ENCODE measurements at places on chromosomes 5 and 9.

DNA sequence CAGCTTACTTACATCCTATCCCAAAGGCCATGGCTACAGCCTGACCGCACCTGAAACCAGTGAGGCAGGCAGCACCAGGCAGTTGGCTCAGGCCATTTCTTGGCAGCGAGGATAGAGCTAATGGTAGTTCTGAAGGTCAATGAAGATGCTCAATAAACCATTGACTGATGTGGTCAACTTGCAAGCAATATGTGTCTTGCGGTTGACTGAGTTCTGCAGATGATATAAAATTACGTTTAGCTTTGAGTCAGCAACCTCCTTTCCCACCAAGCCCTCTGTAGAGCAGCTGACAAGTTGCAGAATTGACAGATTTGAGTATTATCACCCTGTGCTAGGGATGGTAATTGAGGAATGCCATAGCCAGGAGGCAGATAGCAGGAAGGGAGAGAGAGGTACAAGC is 189.0 kb upstream of the PUM3 start:
- no peak for DNase-seq

GRCh38 chr5:176819476-176819875 is 9.1 kb downstream of the UNC5A start:
- DNase-seq: no peak

DNA sequence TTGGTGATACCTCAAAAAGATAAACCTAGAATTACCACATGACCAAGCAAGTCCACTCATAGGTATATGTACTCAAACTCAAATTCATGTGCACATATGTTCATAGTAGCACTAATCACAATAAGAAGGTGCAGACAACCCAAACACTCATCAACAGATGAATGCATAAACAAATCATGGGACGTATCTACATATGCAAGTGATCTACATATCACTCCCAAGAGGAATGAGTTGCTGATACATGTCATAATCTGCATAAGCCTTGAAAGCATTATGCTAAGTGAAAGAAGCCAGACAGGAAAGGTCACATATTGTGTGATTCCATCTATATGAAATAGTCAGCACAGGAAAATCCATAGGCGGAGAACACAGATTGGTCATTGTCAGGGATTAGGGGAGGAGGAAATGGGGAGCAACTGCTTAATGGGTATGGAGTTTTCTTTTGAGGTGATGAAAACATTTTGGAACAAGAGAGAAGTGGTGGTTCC is 10.6 kb upstream of the GPX8 start:
- DNase-seq: no peak

- DNase-seq: no peak
These were observed 23.6 kb downstream of the TICAM2 start for GRCh38 chr5:115578657-115579056.

- DNase-seq: no peak
These were observed 272.5 kb downstream of the GADD45G start for GRCh38 chr9:89877051-89878002.

Measured in cardiac fibroblast (primary cell).